H4 (cell line): ENCODE measurements at places on chromosomes 1 and 21.

DNA sequence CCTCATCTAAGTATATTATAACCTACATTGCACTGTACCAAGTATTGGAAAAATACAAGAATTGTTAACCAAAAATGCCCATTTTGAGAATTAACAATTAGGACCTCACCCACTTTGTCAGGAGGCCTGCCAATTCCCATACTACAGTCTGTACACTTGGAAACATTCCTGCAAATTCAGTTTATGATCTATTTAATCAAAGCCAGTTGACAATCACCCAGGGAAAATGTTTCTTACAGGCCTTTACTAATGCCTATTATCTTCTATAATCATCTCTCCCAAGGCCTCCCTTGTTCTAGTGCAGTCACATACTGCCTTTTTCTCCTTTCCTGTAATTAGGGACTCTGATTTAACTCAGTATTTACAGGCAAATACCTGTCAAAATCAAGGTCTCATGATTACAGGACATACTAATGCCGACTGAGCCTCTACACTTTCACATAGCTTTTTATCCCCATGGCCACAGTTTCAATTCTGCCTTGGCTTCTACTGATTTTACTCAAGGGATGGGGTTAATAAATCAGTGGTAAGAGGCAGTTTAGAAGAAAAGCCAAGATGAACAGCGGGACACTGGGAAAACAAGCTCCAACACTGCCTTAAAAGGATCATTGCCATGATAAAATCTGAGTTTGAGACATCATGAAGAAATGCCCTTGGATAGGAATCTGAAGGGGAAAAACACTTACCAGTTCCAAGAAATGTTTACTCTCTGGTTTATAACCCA, 338.7 kb downstream of the VAV3 start:
- DNase-seq = peak; percentile 22

- peak; percentile 4 for DNase-seq
These were observed 33.6 kb upstream of the GNG5 start for GRCh38 chr1:84539972-84540371.

DNA sequence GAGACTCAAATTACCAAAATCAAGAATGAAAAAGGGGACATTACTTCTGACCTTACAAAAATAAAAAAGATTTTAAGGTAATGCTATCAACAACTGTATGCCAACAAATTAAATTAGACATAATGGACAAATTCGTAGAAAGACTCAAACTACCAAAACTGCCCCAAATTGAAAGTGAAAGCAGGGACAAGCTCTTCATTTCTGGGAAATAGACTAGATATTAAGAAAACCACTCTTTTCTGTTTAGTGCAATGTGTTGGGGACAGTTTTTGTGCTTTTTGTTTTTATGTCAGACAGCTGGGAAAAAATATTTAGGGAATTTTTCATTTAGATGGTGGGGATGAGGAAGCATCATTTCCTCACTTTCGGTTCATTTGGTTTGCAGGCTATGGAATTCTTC, 4.9 kb upstream of the GBP1 start:
- no peak for DNase-seq

- peak; percentile 31 for DNase-seq
These were observed 601.6 kb upstream of the USP24 start for GRCh38 chr1:55816456-55817426.

DNA sequence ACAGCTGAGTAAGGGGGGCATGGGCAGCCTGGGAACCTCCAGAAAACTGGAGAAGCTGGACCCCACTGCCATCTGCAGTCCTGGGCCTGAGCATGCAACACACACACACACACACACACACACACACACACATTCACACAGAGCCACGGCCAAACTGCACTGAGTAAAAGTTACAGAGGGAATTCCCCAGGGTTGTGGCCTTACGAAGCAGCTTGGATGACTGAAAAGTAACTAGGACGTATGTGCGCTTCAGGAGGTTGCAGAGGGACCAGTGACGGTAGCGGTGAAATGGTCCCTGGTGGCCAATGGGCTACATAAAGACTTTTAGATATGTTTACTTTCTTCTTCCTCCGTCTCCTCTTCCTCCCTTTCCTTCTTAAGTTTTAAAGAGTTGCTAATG, 232.5 kb upstream of the TMEM51 start:
- DNase-seq = no peak

DNA sequence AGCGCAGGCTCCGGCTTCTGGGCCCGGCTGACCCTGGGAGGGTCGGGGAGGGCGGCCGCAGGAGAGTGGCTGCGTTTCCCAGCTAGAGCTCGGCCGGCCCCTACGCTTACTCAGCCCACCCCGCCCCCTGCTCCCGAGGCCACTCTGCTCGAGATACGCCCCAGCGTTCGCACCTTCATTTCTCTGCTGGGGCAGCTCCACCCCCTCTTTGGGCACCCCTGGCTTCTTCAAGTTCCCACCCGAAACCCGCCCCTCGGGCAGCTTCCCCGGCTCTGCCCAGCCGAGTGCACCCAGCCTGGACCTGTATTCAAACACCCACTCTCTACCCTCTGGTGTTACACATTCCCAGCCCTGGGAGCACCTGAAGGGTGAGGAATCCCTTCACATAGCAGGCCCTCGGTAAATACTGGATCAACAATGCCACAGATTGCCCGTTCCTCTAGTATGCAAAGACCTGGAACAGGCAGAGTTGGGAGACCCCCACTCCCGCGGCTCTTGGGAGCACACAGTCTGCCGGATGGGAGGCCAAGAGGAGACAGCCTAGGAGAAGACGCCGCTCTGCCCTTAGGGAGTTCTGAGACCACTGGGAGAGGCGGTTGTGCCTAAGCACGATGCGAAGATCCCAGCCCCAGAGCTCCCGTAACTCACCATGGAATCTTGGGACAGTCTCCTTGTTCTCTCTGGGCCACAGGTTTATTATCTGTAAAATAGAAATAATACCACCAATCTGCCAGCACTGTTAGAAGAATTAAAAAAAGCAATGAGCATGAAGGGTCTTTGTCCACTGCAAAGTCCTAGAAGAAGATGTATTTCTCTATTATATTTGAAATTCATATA, 566 bp upstream of the PAQR7 start:
- no peak for DNase-seq

GRCh38 chr1:17281775-17282181, 26.2 kb upstream of the PADI4 start:
- DNase-seq = no peak
